ENCODE measurements at places on chromosomes 7 and 10.

- no peak for DNase-seq
These were observed 285.1 kb downstream of the ZEB1 start for GRCh38 chr10:31604096-31604495.

GRCh38 chr7:107007007-107007891 lies 37.3 kb upstream of the PRKAR2B start:
- DNase-seq: peak; percentile 42

DNA sequence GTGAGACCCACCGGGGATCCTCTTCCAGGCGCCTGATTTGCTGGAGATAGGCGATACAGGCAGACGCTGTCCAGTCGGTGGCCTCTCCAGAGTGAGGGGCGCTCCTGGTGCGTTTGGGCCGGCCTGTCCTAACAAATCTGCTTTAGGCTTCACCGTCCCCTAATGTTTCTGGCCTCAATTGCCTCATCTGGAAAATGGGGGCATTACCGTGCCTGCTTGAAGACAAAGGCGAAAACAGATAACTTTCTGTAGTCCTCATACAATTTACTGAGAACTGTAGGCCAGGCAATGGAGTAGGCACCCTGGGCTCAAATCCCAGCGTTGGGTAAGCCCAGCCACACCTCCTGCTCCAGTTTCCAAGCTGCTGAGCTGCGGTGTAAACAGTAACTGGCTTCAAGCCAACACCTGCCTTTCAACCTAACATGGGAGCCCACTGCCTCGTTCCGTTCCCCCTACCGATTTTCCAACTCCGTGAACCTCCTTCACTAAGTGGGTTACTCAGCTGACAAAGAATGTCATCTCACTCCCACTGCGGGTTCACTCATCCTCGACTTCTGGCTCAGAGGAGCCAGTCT lies 589 bp upstream of the ZFAND4 start:
- DNase-seq: no peak

DNA sequence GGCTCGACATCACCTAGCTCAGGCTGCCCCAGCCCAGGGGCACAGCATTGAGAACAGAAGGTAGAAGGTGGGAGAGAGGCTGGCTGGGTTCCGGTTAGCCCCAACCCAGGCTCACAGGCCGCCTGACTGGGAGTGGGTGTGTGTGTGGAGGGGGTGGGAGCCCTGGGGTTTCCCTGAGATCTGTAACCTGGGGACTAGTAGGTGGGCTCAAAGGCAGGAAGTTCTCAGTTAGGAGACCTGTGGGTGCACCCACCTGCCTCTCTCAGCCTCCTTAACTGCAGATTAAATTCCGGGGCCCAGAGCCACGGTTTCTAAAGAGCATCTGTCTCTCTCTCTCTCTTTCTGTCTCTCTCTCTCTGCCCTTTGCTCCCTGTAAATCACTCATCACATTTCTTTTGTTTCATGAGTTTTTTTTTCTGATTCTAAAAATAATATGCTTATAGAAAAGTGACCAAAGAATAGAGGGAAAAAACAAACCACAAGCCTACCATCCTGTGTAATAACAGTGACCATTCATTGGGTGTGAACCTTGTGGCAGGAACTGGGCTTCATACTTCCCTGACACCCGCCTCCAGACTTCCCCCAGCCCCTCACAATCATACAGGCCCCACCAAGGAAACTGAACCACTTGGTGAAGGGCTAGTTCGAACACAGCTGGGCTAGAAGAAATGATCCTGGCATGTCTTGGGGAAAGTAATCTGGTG lies 83.4 kb upstream of the SMNDC1 start:
- DNase-seq: no peak

DNA sequence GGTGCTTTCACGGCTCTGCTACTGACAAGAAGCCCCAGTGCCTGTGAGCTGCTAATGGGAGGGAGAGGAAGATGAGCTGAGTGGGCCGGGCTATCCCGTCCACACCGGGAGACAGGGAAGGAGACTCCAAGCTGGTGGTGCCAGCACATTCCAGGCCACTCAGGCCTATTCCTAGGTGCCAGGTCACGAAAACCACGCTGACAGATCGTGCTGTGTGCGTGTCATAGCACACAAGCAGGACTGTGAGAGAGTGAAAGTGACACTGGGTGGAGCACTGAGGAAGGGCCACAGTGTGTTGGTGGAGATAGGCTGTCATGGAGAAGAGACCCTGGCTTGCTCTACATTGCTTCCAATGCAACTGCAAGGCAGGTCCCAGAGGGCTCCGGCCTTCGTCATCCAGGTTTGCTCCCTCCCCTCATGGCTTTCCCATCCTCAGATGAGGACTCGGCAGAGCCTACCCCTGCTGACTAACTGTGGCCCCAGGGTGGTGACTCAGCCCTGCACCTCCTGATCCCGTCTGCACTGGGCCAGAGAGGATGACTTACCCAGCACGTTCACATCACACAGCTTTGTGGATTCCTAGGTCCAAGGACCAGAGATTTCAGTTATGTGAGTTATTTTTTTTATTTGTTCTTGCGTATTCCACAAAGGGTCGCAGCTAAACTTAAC lies 167.3 kb downstream of the EGFR start:
- DNase-seq: no peak

DNA sequence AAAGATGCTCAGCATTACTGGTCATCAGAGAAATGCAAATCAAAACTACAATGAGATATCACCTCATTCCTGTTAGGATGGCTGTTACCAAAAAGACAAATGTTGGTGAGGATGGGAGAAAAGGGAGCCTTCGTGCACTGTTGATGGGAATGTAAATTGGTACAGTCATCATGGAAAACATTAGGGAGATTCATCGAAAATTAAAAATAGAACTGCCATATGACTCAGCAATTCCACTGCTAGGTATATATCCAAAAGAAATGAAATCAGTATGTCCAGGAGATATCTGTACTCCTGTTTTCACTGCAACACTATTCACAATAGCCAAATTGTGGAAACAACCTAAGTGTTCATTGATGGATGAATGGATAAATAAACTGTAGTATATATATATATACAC lies 228.1 kb downstream of the ACTR3B start:
- no peak for DNase-seq

DNA sequence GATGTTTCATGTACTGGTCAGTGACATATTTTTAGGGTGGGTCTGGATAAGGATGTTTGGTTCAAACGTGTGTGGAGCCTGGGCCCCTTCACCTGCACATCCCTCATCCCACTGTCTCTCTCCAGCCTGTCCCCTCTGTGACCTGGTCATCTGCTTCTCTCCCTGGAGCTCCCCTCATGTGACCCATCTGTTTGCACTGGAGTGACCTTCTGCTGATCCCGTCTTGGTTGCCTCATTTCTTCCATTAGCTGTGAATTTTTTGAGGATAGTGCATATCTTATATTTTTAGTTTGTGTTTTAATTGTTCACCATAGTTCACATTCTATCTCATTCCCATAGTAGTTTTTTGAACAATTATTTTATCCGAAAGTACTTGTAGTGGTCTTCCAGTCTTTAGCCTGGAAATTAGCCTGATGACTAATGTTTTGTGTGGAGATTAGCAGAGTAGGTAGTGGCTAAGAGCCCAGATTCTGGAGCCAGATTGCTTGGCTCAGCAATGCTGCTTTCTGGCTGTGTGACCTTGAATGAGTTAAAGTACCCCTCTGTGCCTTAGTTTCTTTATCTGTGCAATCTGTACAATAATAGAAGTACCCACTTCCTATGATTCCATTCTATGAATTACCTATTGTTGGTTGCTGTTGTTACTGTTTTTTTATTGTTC lies 224.5 kb downstream of the LRMDA start:
- DNase-seq: no peak

DNA sequence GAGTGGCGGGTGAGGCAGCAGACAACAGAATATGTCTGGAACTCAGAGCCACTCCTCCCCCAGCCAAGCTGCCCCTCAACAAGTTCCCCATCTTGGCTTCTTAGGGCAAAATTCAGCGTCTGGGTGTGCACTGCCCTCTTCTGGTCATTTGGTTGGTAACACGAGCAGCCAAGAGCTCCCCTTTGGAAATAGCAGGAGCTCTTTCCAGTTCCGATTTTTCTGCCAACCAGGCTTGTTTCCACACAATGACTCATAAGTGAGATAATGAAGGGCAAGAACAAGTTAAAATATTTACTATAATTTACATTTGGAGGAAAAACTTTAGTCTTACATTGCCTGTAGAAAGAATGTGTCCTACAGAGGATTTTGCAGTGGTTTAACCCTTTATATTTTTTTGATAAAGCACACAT lies 70.5 kb downstream of the ADCYAP1R1 start:
- DNase-seq: peak; percentile 48

- DNase-seq: no peak
These were observed 541.0 kb upstream of the ADARB2 start for GRCh38 chr10:2278363-2278762.

GRCh38 chr10:42177077-42177792 lies 461.1 kb downstream of the ZNF33B start:
- no peak for DNase-seq

DNA sequence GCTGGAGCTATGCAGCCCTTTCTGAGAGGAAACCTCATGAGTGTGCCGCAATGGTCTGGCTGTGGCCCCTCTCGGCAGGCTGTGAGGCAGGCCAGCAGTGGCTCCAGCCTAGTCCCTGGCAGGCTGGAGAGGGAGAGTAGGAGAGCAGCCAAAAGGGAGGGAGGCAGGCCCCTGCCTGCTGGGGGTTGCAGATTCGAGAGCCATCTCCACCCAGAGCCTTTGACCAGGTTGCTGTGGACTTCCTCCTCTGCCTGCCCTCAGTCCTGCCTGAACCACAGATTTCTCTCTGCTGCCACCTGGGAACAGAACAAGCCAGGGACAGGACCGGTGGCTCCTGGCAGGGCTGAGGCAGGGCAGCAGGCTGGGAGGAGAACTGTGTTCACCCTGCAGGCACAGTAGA lies 13.9 kb downstream of the PAX2 start:
- DNase-seq: no peak

GRCh38 chr10:75430000-75430763 lies 1.2 kb upstream of the LRMDA start:
- DNase-seq: peak; percentile 67

- DNase-seq: no peak
These were observed 181.8 kb upstream of the MBL2 start for GRCh38 chr10:52954407-52954806.

DNA sequence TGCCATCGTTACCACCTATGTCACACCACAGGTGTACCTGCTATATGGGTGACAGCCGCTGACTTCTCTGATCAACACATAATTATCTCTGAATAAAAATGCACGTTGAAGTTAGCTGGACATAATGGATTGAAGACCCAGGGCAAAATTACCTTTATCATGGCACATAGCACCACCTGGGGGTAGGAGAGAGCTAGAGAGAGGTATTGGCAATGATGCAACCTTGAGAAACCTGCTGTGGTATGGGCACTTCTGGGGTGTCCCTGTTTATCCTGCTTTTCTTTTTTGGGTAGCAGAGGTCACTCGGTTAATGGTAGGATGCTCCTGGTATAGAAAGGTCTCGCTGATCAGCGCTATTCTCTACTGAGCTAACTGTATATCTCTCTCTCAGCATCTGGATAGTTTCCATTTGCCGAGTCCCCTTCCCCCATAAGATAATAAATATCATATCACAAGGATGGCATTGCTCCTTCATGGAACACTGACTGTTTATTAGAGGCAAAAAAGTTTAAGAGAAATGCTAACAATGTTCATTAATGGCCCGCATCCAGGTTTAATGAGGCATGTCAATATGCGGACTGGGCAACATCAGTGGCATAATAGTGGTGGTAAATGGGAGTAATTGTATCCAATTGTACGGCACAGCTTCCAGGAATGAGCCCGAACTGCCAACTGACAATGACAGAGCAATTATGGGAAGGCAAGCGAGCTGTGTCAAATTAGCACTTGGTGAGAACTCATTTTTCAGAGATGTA lies 323.1 kb downstream of the TFEC start:
- DNase-seq: no peak

DNA sequence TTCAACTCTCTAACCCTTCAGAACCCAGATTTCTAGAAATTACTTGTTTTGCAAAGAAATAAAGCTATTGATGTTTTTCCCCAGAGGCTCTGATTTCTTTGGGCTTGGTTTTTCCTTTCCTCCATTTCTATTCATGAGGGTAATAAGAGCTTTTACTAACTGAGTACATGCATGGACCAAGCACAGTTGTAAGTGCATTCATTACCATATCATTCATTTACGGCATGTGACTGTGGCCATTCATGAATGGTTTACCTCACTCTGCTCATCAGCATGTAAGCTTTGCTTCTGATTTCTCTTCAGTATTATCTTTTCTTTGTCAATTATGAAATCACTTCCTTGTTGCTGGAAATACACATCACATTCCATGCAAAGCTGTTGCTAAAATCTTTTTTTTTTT lies 42.4 kb downstream of the LAMB4 start:
- no peak for DNase-seq

DNA sequence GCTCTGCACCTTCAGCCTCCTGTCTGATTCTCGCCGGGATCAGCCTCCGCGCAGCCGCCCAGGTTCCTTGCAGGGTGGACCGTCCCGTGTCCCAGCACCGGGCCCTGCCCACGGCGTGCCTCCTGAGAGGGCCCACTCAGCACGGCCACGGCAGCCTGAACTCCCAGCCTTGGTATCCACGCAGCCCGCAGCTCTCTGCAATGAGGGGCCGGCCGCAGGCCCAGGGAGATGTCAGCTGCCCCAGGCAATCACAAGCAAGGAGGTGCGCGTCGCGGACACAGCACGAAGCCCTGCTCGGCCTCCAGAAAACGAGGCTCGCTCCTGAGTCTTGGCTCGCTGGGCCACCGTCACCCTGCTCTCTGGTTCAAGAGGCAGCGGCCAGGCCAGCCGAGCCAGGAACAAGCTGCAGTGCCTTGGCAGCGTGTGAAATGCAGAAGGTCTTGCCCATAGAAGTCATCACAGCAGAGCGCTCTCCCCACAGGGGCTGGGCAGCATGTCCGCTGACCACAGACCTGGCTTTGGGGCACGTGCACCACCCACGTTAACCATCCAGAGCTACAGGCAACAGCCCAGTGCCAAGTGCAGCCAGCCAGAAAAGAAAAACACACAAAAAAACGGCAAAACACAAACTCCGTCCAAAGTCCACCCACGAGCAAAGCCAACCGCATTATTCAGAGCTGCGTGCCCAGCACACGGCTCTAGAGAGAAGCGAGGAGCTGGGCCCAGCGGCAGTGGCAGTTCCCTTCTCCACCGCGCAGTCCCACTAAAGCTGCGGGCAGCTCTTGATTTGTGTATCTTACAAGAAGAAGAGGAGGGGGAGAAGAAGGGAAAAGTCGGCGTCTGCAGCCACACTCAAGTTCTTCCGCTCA lies 13.9 kb downstream of the GPER1 start:
- no peak for DNase-seq

DNA sequence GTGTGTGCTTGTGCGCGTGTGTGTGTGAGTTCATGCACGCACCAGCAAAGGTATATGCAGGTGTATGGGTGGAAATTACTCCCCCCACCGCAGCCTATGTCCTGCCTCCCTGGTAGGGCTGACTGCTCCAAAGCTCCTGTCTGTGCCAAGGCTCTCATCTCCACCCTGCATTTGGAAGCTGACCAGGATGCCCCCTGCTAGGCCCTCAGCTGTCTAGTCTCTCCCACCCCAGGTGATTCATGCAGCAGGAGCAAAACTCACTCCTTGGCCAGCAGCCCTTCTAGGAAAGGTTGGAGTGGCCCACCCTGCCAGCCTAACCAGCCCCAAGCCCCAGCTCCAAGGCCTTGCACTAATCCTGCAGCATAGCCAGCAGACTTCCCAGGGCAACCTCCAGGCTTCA lies 148.4 kb downstream of the GRID1 start:
- DNase-seq: no peak

GRCh38 chr7:20539201-20539600 lies 76.3 kb upstream of the ABCB5 start:
- DNase-seq: no peak

All from left ventricle myocardium inferior (tissue), 1 donor.